ENCODE measurements at places on chromosomes 1 and 21.
A peak's percentile ranks its signal among the peaks of the same experiment; 100 is the strongest.

DNA sequence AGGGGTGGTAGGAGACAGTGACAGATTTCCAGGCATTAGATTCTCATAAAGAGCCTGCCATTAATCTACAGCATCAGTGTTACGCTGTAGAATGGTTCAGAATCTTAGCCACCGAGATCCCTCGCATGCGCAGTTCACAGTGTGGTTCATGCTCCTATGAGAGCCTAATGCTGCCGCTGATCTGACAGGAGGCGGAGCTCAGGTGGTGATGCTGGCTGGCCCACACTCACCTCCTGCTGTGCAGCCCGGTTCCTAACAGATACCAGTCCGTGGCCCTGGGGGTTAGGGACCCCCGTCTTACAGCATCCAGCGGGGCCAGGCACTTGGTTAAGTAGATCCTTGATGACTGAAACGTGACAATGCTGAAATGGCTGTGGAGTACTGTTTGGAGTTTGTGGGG, 163.6 kb upstream of the C1orf21 start:
- DNase-seq = no peak

DNA sequence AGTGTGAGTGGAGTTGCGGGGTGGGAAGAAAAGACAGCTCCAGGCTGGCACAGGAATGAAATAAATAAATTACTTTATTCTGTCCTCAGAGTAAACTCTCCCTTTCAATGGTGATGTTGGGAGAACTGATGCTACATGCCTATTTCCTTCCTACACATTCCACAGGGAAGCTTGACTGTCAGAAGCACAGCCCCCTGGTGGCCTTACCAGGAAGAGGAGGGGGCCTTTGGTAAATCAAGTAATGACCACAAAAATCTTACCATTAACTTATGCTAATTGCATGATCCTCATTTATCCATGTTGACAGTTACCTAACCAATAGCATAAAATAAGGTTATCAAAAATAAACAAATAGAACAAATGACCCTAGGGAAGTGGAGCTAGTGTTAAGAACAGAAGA, 605.0 kb upstream of the PKN2 start:
- DNase-seq = no peak

DNA sequence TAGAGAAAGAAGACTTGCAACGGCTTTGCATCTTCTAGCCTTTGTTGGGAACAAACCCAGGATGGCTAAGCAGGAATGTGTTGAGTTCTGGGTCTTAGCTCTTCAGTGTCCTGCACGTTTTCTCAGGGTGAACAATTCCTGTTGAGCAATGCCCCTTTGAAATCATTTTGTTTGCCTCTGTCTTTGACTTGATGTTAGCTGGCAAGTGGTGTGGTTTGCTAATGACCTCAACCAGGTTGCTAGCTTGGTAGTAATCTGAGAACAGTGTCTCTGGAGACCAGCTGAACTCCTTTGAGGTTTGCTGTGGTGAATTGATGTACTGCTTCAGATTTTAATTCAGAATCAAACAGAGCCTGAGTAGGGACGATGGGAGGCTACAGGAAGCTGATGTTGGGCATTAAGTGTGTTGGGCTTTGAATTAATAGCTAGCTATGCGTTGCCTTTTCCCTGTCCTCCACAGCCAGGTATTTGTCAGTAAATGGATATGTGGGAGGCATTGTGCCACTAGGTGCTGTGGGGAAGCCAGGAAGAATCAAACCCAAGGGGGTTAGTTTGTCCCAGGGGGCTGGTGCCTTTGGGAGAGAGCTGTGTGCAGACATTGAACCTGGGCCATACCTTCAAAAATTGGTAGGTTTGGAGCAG, 23.3 kb upstream of the SRSF10 start:
- DNase-seq = peak; percentile 57

GRCh38 chr1:223771814-223772770, 59.8 kb downstream of the CAPN2 start:
- peak; percentile 16 for DNase-seq

GRCh38 chr1:205061665-205062069, 18.7 kb downstream of the CNTN2 start:
- peak; percentile 29 for DNase-seq

- DNase-seq = no peak
These were observed 356.3 kb upstream of the CAMK1G start for GRCh38 chr1:209227171-209227570.

DNA sequence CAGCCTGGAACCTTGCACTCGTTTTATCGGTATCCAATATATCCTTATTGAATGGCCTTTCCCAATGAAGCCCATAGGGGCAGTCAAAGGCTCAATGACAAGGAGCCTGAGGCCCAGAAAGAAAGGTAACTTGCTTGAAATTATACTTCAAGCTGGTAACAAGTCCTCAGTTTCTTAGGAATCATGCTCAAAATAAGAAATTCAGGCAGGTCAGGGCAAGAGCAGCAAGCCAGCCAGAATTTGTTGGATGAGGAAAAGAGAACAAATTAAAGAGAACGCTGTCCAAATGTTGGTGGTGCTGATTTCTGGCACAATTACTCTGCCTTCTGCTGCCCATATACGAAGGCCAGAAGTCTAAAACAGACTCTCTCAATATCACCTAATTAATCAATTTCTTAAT, 77.6 kb downstream of the DDX20 start:
- no peak for DNase-seq

DNA sequence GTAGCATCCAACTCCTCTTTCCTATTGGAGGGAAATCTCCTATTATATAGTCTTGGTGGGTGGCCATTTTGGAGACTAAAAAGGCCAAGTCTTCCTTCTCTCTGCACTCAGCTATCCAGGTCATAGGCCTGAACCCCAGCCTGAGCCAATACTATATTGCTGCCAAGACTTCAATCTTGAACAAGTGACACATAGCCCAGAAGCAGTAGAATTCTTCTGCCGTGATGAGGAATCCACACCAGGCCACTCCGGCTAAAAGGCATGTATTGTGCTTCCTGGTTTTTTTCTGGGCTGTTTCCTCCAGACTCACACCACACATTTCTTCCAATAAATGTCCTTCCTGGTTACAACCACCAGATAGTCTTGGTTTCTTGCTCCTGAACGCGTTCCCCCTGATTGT, 43.0 kb downstream of the ATF3 start:
- no peak for DNase-seq

- DNase-seq = no peak
These were observed 39.0 kb downstream of the PIK3CD start for GRCh38 chr1:9690440-9691107.

GRCh38 chr1:87278825-87279535, 49.7 kb upstream of the LMO4 start:
- DNase-seq = no peak

DNA sequence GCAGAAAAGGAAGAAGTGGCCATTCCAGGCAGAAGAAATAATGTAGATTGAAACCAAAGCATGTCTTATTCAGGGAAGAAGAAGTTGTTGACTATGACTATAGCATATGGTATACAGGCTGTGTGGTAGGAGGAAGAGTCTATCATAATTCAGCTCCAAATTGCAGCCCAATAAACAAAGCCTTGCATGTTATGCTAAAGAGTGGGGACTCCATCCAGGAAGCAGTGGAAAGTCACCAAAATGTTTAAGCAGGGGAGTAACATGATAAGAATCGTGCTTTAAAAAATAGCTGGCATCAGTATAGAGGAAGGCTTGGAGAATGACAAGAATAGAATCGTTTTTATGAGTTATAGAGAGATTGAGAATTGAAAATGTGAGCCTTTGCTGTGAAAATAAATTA, 213.3 kb upstream of the ADGRL2 start:
- DNase-seq = no peak

DNA sequence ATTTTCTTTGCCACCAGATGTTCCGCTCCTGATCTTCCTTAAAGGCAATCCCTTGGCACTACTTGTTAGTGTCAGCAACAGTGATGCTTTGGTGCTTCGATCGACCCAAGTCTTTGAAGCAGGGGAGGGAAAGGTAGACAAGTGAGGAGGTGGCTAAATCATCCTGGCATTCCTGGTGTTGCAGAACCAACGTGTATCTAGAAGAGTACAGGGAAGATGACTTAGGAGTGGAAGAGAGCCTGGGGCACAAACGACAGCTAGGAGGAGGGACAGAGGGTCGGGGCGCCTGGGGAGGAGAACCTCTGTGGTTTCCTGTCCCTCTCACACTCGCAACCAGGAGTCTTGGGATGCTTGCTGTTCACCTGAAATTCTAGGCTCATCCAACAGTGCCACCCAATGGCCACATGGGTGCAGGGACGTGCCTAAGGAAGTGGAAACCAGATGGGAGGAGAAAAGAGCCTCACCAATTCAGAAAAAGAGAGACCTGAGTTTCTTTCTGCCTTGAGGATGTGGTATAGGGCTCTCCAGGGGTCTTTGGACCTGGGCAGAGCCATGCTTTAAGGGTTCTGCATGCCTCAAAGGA, 9.5 kb upstream of the KCNA2 start:
- DNase-seq = no peak

- no peak for DNase-seq
These were observed 329.4 kb downstream of the KIF26B start for GRCh38 chr1:245484176-245484575.

- DNase-seq = peak; percentile 54
These were observed 832 bp downstream of the HCN3 start for GRCh38 chr1:155277902-155278688.

DNA sequence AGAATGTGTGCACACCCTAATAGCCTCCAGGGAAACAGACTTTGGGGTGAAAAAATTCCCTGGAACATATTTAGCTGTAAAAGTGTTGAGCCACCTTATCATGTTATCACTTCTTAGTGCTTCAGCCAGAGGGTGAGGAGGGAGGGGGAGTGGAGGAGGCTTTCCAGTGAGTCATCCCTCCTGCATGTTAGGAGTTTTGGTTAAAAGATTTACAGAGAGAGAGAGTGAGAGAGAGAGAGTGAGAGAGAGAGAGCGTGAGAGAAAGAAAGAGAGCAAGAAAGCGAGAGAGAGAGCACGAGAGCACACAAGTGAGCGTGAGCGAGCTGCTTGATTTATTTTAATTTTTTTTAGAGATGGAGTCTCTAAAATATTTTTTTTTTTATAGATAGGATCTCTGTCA, 13.5 kb upstream of the CACNA1E start:
- DNase-seq = no peak

DNA sequence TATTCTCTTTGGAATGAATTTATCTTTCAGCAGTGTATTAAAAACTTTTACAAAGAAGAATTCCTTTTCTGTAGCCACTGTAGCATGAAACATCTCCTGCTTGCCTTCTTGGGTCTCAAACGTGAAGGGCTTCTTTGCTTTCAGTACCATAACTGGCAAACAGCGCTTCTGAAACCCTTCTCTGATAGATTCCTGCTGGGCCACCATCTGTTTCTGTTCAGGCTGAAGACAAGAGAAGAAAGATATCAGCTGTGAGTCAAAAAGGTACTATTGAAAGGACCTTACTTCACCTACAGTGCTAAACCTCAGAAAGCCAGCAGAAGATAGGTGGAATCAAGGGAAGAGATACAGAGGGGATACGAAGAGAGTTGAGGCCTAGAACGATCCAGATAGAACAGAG, 10.5 kb downstream of the AIM2 start:
- DNase-seq = peak; percentile 45

- DNase-seq = no peak
These were observed 1.2 kb downstream of the WNT4 start for GRCh38 chr1:22141554-22142314.

GRCh38 chr1:94634977-94635416, 93.4 kb upstream of the F3 start:
- DNase-seq = no peak

DNA sequence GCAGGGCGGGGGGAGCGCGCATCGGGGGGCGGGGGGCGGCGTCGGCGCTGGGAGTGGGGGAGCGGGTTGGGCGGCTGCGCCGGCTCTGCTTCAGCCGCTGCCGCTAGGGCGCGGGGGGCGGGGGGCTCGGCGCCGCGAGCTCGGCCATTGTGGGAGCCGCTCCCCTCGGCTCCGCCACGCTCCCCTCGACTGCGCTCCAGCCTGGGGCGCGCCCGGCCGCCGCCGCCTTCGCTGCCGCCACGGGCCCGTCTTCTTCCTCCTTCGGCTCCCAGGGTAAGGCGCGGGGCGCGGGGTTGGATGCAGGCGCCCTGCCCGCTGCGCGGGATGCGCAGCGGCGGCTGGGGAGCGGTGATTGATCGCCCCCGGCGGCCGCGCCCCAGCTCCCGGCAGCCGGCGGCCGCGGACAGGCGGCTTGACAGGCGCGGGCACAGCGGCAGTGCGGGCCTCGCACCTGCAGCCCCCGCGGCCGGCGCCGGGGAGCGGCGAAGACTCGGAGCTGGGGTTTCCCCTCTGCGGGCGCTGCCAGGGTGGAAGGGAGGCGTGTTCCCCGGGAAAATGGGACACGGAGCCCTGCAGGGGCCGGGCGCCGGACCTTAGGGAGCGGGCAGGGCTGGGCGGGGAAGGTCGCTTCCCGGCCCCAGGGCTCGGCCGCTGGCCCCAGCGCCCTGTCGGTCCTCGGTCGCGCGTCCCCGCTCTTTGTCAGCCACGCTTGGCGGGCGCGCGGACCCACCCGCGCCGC, 55.3 kb downstream of the NDUFS5 start:
- DNase-seq = peak; percentile 36

DNA sequence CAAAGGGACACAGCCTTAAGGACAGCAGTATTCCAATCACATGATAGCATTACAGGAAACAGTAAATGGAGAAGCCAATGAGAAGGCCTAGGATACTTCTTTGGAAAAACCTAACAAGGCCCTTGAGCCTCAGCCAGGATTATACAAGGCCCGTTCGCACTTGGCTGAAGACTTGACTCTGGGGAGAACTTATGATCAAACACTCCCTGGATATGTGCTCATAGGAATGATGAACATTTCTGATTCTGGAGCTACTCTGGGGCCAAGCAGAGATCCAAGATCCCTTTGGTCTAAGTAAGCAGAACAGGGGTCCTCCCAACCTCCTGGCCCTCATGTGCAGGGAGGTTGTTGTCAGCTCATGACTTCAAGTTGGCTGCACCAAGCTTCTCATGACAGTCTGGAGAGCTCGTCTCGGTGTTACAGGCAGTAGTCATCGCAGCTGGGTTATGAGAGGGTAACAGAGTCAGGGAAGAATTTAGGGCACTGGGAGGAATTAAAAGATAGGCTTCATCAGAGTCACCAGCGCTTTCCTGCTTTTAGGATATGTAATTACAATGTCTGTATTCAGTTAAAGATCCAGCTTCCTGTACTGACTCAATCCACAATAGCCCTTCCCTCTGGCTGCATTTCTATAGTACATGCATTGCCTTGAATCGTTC, 92.5 kb upstream of the IRF2BP2 start:
- no peak for DNase-seq

- DNase-seq = no peak
These were observed 10.3 kb upstream of the S100A7 start for GRCh38 chr1:153470707-153471106.

- DNase-seq = no peak
These were observed 38.1 kb downstream of the RGS2 start for GRCh38 chr1:192846950-192847349.

DNA sequence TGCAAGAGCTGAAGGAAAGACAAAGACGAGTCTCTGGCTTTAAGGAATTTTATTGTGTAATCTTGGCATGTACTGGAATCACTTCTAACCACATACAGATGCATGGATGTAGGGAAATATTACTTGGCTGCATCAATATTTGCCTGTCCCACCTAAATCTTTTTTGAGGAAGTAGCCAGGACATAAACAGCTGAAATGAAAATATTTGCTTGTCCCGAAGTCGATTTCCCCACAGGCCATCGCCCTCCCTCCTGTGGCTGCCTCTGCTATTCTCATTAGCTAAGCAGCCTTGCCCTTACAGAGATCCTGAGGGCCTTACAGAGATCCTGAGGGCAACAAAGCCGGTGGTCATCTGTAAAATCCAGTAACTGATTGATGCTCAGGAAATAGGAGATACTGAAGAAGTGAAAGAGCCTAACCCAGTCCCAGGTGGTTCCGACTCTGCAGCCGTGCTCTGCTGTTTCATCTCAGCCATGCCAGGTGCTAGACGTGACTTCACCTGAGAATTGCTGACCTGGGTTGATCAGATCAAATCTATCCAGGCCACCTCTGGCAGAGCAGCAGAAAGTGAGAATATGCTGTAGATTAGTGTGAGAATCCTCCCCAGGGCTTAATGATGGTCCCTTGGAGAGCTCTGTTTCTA, 25.5 kb downstream of the MAN1C1 start:
- no peak for DNase-seq
